ENCODE measurements at places on chromosomes 4 and X.

DNA sequence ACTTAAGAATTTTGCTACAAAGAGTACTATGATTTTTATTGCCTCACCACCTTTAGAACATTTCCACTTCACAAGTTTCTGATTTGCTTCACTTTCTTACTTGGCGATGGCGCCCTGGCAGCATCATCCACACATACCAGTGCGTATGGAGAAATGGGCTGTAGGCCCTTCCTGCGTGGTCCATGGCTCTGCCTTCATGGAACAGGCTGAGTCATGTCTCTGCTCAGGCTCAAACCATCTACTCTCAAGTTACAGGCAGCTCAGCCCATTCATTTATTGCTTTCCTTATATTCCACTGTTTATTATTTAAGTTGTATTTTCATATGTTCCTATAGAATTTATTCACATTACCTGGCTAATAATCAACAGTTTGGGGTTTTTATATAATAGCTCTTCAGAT is 21.1 kb downstream of the CASP3 start:
- DNase-seq: no peak

DNA sequence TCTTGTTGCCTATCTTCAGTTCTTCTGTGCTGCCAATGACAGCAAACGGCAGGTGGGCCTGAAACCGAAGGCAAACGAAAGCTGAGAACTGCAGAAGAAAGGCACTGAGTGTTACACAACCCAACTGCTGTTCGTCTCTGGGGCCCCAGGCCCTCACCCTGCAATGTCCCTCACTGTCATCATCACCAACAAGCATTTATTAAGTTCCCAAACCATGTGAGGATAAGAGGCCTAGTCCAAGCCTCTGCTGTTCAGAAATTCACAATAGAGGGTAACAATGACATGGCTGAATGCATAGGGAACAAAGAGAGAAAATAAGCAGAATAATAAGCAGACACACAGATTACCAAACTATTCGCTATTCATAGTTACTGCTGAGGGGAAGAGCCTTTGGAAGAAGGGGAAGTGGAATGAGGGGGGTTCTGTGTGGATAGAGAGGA is 34.5 kb upstream of the NKRF start:
- DNase-seq: no peak

DNA sequence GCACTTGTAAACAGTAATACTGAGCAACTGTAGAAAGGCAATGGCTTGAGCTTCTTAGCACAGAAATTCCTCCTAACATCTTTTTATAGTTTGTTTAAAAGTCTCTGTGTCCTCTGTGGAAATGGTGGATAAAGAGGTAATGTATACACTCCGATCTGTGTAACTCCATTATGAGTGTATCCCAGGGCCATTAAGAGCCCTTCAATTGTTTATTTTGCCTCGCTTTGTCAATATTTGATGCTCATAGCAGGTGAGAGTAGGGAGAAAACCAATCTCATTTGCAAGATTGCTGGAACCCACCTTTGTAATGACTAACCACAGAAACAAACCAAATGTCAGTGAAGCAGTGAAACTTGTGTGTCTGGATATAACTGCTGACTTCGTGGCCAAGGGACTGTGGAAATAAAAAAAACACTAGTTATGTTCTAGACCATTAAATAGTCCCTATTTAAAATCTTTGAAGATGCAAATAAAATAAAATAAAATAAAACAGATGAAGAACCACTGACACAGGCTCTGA is 598.2 kb upstream of the BOD1L1 start:
- DNase-seq: peak; percentile 90

GRCh38 chr4:151808120-151808529 is 47.3 kb upstream of the GATB start:
- DNase-seq: peak; percentile 12

GRCh38 chrX:71098302-71098701 is 2.7 kb downstream of the FOXO4 start:
- no peak for DNase-seq

GRCh38 chrX:15815779-15816437 is 25.6 kb downstream of the ZRSR2 start:
- no peak for DNase-seq

- no peak for DNase-seq
Observed at GRCh38 chr4:151930372-151930771, 169.6 kb upstream of the GATB start.

- no peak for DNase-seq
Observed at GRCh38 chr4:2057382-2058065, 1.6 kb upstream of the NAT8L start.

- DNase-seq: no peak
Observed at GRCh38 chr4:21753084-21753760, 195.3 kb downstream of the KCNIP4 start.

GRCh38 chr4:176499518-176499917 is 179.8 kb downstream of the SPCS3 start:
- DNase-seq: no peak

GRCh38 chr4:11704186-11704830 is 275.6 kb upstream of the HS3ST1 start:
- no peak for DNase-seq

DNA sequence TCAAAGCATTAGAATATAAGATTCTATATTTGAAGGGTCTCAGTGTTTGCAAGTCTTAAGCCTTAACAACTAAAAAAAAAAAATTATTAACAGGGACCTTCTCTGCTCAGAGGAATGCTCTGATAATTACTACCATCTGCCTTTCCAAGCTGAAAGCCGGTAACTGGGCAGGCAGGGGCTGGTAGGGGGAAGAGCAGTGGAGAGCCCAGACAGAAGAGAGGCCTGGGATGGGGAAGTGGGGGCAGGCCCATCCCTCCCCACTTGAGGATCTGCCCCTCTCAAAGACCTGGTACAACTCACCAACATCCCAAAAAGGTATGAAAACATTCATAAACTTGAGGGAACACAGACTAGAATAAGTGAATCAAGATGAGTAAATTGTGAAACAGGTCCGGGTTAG is 113.9 kb downstream of the QDPR start:
- DNase-seq: no peak

GRCh38 chr4:137738375-137738990 is 206.2 kb upstream of the PCDH18 start:
- DNase-seq: no peak

GRCh38 chrX:137195991-137196390 is 162.2 kb upstream of the GPR101 start:
- DNase-seq: no peak

DNA sequence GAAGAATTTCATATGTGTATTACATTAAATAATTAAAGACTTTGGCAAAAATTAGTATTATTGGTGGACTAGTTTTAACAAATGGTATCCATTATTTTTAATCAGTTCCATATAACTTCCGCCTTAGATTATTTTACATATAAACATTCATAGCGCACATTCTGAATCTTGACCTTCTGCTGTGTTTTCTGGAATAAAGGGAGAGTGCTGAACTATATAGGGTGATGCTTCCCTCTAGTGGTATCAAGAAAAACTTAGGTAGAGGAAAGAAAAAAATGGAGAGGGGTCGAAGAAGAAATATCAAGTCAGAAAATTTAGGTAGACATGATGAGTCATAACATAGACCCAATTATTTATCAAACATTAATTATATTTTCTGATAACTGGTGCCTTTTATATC is 155.6 kb upstream of the PACRGL start:
- peak; percentile 4 for DNase-seq

DNA sequence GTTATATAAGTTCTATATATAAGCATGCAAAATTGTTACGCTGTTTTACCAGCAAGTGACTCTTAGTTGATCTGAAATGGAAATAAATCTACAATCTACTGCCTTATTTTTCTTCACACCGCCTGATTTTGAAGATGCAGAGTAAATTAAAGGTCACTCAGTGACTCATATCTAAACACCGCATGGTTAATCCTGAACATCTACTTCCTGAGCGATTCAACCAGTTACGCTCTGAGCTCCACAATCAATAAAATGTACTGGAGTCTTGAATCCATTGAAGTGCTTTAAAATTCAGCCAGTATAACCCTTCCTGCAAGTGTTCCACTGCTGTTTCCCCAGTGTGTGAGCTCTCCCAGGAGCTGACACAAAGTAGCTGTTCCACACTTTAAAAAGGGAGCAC is 192.8 kb downstream of the SLC7A11 start:
- DNase-seq: no peak

DNA sequence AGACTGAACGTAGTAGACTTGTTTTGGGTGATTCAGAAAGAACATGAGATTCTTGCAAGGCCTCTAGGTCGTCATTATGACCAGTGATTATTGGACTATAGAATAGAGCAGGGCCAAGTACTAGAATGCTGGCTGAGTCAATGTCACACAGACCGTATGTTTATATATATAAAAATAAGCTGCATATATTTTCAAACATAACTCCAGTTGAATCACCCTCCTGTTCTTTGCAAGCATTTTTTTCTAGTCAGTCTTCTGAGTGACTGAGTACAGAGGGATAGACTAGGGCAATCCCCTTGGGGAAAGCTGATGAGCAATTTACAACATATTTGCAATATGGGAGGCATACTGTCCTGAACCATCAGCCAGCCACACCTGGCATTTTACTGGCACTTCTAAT is 48.4 kb upstream of the PRPS1 start:
- no peak for DNase-seq

- no peak for DNase-seq
Observed at GRCh38 chrX:71492231-71493065, 40.5 kb upstream of the OGT start.

DNA sequence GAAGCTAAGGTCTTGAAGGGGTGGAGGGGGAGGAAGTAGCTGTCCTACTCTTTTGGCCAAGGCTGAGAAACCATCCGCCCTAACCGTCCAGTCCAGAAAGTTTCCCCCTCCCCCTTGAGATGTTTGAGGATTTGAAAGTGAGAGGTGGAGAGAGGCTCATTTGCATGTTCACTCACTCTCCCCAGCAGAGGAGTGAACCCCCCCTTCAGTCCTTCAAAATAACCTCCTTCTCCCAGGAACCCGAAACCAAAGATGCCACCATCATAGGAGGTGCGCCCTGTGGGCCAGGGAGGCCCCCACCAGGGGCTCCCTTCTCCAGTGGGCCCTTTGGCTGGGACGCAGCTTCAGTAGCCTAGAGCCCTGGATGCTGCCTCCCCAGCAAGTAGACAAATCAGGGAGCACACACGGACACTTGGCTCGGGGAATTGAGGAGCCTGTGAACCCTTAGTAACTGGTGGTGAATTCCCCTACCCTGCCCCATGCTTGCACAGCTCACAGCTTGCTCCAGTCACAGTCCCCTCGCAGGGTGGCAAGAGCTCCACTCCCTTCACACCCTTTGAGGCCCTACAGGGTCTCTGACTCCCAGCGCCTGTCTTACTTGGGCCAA is 25.6 kb downstream of the ELF4 start:
- no peak for DNase-seq

DNA sequence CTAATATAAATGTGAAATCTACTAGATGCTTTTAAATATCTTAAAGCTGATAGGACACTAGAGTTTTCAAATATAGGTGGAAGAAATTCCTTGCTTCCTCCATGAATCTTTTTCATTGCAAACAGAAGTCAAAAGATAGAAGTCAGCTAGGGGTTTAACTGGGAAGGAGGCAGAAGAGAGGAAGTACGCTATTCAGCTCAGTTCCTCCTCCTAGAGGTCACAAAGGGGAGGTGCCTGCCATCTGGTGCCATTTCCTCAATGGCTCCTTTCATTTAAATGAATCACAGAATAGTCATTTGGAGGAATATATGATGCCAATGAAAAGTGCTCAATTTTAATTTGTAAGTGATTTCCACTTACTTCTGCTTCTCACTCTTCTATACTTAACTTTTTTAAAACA is 8.5 kb downstream of the COL25A1 start:
- no peak for DNase-seq

GRCh38 chr4:149398993-149399392 is 416.6 kb downstream of the IQCM start:
- DNase-seq: no peak

GRCh38 chr4:183984566-183984965 is 79.5 kb downstream of the STOX2 start:
- no peak for DNase-seq

DNA sequence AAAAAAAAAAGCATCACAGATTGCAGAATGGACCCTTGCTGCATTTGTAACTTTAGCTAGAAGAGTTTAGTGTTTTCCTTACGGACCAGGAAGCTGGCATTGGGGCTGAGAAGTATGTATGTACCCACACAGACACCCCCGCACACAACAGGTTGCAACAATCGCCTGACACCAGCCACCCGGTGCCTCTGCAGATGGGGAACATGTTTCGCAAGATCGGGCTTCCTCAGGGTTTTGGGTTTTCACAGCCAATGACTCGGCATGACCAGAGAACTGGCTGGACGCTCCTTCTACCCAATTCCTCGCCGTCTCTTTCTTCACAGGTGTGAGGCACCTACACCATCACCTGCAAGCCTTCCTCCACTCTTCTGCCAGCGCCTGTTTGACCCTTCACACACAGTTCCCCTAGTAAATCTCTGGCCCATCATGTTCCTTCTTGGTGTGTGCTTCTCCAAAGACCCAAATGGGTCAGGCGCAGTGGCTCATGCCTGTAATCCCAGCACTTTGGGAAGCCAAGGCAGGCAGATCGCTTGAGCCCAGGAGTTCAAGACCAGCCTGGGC is 70.4 kb downstream of the DHRSX start:
- DNase-seq: no peak

GRCh38 chr4:82123934-82124333 is 249.9 kb downstream of the HNRNPD start:
- no peak for DNase-seq

- DNase-seq: no peak
Observed at GRCh38 chrX:1336948-1337779, 579 bp downstream of the IL3RA start.

GRCh38 chrX:68193786-68194185 is 239.5 kb downstream of the OPHN1 start:
- no peak for DNase-seq

GRCh38 chr4:188854436-188854835 is 715.2 kb downstream of the TRIML1 start:
- no peak for DNase-seq

- DNase-seq: no peak
Observed at GRCh38 chr4:169627307-169627706, 6.9 kb downstream of the CLCN3 start.

- no peak for DNase-seq
Observed at GRCh38 chrX:155632431-155633100, 19.8 kb upstream of the TMLHE start.

DNA sequence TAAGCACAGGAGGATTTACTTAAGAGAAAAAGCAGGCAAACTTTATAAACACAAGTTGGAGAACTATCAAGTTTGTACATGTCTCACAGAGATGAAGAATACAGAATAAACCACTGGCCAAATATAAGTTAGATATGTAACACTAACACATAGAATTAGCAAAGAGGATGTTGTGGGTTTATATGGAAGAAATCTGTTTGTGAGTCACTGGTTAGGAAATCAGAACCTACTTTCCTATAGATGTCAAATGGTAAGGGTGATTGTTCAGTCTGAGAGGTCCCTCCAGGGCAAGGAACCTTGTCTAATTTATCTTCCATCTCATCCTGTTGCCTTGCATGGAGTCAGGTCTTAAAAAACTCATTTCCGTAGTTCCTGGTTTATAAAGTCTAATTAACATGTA is 14.8 kb upstream of the ART3 start:
- no peak for DNase-seq

- DNase-seq: no peak
Observed at GRCh38 chr4:168203233-168203911, 111.0 kb downstream of the ANXA10 start.

GRCh38 chr4:39243462-39243861 is 61.1 kb downstream of the WDR19 start:
- DNase-seq: no peak

Data from NCI-H748 treated with DMSO at 0.1 percent for 48 hours (cell line).